NCI-H2107 (cell line): ENCODE measurements at places on chromosomes 13 and 19.

- no peak for DNase-seq
Observed at GRCh38 chr19:57560049-57560491, 407 bp upstream of the ZNF550 start.

- no peak for DNase-seq
Observed at GRCh38 chr13:68481130-68481529, 1251.0 kb upstream of the PCDH9 start.

DNA sequence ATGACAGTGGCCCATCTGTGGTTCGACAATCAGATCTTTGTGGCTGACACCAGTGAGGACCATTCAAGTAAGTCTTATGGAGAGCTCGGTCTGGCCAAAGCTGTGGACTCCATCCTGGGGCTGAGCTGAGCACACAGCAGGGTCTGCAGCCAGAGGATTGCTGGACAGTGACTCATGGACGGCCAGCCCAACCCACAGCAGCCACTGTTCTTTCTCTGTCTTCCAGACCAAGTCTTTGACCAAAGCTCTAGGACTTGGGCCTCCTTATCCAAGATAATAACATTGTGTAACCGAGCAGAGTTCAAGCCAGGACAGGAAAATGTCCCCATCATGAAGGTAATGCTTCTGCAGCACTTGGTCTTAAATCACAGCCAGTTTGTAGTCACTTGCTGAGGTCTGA, 12.4 kb downstream of the ATP12A start:
- no peak for DNase-seq

- peak; percentile 54 for DNase-seq
Observed at GRCh38 chr13:25783601-25784024, 268.2 kb downstream of the SHISA2 start.

GRCh38 chr19:18541258-18541991, 1.9 kb downstream of the FKBP8 start:
- no peak for DNase-seq

DNA sequence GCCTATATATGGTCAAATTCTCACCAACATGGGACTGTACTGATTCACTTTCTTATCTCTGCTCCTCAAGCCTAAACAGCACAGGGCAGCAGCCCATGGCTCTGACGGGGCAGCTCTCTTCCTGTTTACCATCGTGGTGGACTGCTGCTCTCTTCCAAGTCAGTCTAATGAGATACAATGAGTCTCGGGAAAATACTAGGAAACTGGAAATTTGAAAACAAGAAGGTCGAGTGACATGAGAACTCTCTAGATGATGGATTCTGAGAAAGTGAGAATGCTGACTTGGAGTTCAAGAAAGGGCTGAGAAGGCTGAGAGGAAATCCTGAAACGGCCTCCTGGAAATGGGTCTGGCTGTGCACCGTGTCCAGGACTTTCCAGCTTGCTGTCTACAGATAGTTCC, 122.8 kb upstream of the ARGLU1 start:
- no peak for DNase-seq

DNA sequence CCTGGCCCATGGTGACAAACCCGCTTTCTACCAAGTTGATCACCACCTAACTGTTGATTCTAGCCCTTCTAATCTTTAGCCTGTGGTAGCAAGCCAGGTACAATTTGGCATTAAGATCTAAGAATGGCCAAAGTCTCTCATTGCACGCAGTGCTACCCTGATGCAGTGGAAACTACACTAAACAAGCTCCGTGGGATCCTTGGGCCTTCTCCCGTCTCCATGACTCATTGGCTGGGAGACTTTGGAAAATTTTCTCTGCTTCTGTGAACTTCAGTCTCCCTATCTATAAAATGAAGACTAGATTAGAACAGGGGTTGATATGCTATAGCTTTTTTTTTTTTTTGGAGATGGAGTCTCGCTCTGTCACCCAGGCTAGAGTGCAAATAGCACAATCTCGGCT, 223.0 kb downstream of the TSHZ3 start:
- no peak for DNase-seq

- DNase-seq = no peak
Observed at GRCh38 chr19:33304760-33305647, 2.7 kb upstream of the CEBPA start.

DNA sequence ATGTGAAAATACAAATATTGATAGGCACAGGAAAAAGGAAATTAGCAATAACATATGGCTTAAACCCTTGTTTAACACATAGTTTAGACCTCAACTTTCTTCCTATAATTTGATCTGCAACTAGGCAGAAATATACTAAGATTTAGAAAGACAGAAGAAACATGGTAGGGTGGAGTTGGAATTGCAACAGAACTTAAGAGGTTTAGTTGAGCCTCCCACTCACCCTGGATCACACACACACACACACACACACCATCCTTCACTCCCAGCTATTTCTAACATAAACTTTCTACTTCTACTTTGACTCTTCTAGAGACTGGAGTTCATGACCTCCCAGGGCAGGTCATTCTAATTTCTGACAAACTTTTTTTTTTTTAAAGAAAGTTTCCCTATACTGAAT, 47.4 kb downstream of the FLT3 start:
- DNase-seq = no peak

DNA sequence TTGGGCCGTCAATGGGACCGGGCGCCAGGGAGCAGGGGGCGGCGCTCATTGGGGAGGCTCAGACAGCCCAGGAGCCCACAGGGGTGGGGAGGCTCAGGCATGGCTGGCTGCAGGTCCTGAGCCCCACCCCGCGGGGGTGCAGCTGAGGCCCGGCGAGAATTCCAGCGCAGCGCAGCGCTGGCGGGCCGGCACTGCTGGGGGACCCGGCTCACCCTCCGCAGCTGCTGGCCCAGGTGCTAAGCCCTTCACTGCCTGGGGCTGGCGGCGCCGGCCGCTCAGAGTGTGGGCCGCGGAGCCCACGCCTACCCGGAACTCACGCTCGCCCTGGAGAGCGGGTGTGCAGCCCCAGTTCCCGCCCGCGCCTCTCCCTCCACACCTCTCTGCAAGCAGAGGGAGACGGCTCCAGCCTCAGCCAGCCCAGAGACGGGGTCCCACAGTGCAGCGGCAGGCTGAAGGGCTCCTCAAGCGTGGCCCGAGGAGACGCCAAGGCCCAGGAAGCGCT, 1227.4 kb downstream of the PCDH17 start:
- no peak for DNase-seq

DNA sequence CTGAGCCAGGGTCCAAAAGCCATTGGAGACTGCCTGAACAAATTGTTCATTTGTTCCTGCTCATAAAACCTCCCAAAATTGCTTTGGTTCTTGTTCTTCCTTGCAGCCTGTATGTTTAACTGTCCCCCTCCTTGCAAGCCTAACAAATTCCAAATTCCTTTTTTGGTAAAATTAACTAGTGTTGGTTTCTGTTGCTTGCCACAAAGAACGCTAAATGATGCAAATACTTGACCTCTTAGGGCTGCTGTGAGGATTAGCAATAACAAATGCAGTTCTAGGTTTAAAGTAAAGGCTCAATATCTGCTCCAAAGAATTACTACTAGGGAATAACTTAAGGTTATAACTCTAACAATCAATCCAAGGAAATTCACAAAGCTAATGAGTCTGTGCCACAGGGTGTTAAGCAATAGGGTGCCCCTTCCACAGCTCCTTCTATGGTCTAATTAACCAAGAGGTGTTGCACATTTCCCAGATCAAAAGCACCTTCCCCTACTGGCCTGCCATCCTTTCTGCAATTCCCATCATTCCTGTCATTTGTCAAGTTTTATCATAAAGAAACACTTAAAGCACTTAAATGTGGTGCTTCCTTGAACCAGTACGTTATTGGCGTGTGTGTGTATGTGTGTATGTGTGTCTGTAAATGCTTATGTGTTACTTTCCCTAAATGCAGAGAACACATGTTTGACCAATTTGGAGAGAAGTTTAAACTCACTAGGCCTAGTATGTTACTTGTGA, 110.2 kb downstream of the RAP2A start:
- DNase-seq = no peak

- no peak for DNase-seq
Observed at GRCh38 chr13:98447881-98448641, 128.8 kb downstream of the STK24 start.

GRCh38 chr19:3868770-3869456, at the start of gene ZFR2:
ZFR2 (minus strand) TSS chr19:3869038; CDS start chr19:3869017, 21 bp downstream.
- no peak for DNase-seq

- no peak for DNase-seq
Observed at GRCh38 chr13:59476366-59476765, 687.4 kb downstream of the DIAPH3 start.

DNA sequence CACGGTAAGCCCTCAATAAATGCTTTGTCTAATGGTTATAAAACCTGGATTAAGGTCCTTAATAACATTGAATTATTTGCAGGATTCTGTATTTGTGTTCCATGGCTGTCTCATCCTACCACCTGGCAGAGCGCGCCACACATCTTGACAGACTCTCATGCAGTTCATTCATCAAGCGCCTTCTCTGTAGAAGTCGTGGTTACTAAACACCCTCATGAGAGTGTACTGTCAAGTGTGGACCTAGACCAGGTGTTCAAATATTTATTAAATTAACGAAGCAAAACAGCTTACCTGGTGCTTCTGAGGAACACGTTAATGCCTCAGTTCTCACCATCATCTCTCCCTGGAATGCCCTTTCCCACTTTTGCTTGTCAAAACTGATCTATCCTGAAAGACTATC, 13.1 kb upstream of the FBXL3 start:
- no peak for DNase-seq

GRCh38 chr13:26957182-26957581, 196.6 kb upstream of the GPR12 start:
- no peak for DNase-seq

GRCh38 chr19:38209671-38210457, 14.2 kb downstream of the DPF1 start:
- DNase-seq = no peak

- no peak for DNase-seq
Observed at GRCh38 chr19:19149435-19149834, 11.2 kb upstream of the TMEM161A start.

GRCh38 chr19:51317376-51317775, 5.9 kb downstream of the IGLON5 start:
- no peak for DNase-seq

- no peak for DNase-seq
Observed at GRCh38 chr19:3618144-3618810, 8.3 kb downstream of the CACTIN start.

DNA sequence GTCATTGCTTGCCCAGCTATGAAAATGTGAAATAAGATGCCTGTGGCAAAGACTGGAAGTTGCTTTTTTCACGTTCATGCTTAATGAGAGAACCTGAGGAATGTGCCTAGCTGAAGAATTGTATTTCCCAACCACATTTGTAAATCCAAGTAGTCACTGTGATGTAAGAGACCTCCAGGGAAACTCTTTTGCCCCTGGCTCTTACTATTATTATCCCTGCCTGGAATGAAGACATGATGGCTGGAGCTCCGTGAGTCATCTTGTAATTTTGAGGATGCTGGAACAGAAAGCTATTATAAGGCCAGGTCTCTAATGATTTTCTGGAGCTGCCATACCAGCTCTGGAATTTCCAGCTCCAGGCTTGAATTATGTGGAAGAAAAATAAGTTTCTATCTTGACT, 894.3 kb downstream of the DIAPH3 start:
- no peak for DNase-seq

- no peak for DNase-seq
Observed at GRCh38 chr19:56969759-56970178, 129.2 kb upstream of the PEG3 start.

- no peak for DNase-seq
Observed at GRCh38 chr19:9912551-9913236, 23.6 kb downstream of the OLFM2 start.

- DNase-seq = no peak
Observed at GRCh38 chr13:20901668-20902437, 693 bp downstream of the XPO4 start.

DNA sequence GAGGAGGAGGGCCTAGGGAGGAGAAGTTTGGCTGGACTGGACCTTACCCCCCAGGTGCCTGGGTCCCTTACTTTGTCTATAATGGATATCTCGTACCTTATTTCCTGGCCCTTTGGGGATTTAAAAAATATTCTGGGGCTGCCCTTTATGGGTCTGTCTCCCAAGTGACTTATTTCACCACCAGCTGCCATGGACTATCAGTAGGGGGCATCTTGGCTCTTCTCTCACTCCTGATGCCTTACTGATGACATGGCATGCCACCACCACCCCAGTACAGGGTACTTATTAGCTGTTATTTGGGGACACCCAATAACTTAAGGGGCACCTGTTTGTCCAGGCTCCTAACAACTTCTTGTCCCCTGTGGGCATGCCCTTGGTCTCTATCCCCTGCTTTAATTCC, 38.0 kb downstream of the NFIX start:
- DNase-seq = no peak

DNA sequence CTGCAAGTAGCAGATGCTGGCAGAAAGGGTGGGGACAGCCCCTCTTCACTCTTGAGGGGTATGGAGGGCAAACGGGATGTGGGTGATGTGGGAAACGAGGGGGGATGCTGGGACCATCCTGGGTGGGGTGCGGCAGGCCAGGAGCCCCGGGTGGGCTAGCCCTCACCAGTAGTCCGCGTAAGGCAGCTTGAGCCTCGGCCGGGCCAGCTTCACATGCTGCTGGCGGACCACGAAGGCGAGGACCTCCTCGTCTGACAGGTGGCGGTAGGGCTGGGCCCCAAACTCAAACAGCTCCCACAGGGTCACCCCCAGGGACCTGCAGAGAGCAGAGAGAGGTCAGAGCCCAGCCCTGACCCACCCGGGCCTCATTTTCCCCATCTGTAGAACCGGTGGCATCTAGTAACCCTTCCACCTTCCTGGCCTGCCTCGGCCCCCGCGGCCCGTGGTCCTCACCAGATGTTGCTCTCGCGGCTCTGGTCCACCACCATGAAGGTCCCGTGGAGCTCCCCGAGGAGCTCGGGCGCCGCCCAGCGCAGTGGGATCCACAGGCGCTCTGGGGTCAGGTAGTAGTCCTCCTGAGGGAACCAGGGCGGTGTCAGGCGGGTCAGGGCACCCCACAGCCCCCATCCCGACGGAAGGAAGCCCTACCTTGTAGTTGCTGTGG, 10.7 kb downstream of the LMTK3 start:
- no peak for DNase-seq
